ENCODE measurements at places on chromosomes 11 and 22.

DNA sequence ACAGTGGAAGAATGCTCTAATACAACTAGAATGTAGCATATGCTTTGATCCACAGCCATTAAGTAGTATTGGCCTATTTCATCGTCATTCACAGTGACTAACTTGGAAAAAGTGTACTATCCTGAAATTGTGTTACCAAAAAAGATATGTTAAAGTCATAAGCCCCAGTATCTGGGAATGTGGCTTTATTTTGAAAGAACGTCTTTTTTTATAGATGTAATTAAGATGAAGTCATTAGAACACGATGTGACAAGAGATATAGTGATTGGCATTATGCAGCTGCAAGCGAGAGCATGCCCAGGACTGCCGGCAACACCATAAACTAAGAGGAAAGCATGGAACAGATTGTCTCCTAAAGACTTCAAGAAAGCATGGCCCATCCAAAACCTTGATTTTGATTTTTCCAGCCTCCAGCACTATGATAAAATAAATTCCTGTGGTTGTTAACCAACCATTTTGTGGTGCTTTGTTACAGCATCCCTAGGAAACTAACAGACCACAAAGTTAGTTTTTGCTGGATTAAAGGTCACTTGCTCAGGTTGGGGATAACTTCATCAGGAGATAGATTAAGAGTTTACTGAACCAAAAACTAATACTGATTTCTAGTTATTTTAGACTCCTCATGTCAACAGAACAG lies 870.6 kb upstream of the LRRC4C start:
- DNase-seq = no peak

DNA sequence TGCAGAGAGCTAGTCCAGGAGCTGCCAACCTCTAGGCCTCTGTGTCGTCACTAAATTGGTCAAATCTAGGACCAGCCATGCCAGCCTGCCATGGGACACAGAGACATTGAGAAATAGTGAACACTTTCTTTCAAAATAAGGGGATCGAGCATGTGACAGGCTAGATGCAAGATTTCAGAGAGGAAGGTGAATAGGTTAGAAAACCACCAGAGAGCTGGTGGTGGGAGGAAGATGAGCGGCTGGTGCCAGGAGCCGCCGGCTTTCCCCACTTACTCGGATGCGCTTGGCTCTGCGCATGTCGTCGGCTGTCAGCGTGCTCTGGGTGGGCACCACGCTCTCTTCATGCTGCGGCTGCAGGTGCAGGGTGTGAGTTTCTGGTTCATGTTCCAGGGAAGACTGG lies 35.4 kb upstream of the NFRKB start:
- no peak for DNase-seq

DNA sequence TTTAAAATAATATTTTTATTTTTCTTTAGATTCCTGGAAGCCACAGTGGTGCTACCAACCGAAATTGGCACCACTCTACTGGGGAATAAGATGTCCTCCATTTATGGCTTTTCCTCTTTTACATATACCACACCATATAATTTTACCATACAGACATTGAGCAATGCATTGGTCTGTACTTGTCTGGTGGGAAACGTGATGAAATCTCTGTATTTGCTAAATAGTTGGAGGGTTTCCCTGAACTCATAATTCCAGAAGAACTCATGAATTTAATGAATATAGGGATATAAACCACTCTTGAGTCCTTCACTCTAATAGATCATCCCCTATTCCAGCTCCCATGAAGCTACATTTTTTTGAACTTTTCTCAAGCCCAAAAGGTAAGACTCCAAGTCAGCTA lies 28.0 kb upstream of the MMP13 start:
- DNase-seq = peak; percentile 52

DNA sequence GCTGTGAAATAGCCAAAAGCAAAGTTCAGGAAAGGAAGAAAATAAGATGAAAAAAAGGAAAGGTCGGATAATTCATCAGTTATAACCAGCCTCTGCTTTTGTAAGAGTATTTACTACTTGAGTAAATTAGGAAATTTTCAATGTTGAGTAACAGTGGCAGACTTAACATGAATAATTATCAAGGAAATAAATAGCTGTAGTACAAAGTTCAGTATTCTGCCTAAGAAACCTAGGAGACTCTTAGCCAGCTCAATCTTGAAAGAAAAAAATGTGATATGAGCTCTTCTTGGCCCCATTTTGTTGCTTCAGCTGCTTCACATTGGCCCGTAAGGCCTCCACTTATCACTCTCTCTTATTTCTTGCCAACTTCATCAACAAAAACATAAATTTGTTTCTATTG lies 17.0 kb upstream of the DNAJB7 start:
- no peak for DNase-seq

GRCh38 chr22:40452730-40453487 lies 82.5 kb downstream of the SGSM3 start:
- DNase-seq = peak; percentile 47

DNA sequence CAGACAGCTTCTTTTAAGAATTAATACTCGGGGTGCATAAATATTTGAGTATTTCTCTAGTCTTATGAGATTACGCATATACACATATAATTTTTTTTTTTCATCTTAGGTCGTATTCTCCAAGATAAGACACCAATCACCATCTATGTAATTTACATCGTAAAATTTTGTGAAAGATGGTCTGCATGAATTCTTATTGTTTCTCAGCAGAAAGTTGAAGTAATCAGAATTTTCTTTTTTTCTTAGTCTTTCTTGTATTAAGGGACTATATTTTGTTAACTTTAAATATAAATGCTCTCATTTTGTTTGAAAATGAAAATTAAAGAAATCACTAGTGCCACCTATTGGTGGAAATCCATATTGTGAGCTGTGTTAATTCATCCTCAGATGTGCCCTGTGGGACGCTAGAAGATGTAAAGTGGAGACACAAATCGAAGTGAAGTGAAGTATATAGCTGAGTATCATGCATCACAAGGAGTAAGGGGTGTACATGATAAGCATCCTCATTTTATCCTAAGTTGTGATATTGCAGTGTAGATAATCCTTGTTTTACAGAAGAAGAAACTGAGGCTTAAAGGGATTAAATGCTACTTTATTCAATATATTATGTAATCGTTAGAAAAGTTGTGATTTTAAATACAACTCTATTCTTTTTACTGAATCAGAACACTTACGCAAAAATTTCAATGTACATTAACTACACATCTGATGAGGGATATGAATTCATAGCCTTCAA lies 2084.3 kb downstream of the LRRC4C start:
- DNase-seq = peak; percentile 7

- DNase-seq = no peak
These were observed 6.9 kb downstream of the CYTH4 start for GRCh38 chr22:37289156-37289735.

GRCh38 chr11:95563859-95564258 lies 225.7 kb downstream of the FAM76B start:
- DNase-seq = no peak

DNA sequence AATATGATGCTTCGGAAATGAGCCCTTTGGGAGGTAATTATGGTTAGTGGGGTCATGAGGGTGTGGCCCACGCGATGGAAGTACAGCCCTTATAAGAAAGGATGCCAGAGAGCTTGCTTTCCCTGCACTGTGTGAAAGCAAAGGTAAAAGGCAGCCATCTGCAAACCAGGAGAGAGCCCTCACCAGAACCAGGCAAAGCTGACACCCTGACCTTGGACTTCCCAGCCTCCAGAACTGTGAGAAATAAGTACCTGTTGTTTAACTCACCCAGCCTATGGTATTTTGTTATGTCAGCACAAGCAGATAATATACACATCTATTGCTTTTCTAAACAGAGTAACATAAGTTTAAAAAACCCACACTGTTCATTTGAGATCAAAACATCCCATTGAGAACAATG lies 50.7 kb downstream of the SYN3 start:
- DNase-seq = no peak

- DNase-seq = peak; percentile 83
These were observed 42.0 kb upstream of the HORMAD2 start for GRCh38 chr22:30038219-30038618.

DNA sequence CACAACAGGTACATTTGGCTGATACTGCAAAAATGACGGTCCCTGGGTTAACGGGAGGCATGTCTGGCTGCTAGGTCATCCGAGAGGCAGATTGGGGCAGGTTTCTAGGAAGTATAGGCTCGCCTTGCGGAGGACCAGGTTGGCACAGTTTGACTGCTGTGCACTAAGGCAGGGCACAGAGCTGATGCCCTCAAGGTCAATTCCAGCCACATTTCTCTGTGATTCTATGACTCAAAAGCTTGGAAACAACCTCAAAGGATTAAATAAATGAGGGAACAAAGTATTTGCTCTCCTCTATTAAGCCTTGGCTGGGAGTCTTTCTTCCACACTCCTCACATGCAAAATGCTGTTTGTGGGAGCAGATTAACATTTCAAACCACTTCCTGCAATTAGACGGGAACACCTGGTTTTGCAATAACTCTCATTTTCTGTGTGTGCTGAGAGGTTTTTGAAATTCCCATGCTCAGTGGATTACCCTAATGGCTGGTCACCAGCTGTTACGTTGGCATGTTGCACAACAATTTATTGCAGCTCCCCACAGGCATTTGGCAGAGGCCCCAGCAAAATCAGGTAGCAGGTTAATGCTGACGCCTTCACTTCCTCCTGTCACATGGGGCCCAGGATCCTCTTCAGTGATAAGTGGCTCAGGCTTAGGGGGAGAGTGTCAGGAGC lies 61.0 kb upstream of the PLET1 start:
- DNase-seq = peak; percentile 96

Data from iris pigment epithelial cell (primary cell).